ENCODE measurements at places on chromosomes 5 and 9.

DNA sequence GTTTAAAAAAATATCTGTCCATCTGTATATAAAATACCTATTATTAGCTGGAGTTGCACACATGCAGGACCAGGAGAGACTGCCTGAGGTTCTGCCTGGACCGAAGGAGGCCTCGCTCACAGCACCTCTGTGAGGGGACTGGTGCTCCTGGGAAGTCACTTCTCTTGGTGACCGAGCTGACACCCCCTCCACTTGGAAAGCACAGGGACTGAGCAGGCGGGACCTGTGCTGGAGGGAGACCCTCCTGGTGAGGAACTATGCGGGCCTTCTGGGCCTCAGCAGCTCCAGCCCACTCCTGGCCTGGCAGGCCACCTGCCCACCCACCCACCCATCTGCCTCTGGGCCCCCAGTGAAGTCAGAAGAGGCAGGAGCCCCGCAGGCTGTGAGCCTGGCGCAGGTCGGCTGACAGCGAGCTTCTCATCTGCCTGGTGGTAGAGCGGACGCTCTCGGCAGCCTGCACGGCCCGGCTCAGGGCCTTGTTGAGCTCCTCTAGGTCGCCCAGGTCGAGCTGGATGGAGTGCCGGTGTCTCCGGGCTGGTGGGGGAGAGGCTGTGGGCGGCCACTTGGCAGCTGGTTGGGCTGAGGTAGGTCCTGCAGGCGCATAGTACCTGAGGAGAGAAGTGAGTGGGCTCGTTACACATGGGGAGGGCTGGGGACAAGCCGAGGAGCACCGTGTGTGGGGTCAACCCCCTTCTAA, 7.2 kb downstream of the ORM2 start:
- DNase-seq, result no peak

DNA sequence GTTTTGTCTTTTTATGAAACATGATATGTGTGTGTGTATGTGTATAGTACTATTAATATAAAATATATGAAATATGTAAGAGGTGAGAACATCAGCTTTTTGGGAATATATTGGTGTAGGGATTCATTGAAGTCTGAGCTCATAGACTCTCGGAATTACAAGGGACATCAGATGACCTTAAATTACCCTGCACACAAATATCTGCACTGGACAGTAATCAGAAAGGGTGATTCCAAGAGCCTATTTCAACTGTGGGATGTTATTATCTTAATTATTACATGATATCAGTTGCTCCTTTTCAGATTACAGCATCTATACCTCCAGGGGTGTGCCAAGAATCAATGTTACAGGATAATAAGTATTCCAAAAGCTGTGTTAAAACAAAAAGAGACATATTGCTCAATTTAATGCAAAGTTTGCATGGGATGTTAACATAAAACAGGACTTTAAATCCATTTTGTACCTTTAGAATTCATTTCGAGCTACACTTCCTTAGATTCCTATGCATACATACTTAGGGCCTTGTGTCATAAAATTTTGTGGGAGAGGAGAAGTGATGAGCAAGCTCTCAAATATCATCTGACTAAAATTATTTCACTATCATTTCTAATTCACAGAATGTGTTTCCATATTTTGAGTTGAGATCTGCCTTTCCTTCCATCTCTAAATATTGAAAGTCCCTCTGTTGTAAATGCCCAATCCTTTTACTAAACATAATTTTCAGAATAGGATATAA, 365.2 kb downstream of the BRINP1 start:
- no peak for DNase-seq

- DNase-seq, result no peak
These were observed 5.1 kb upstream of the CAST start for GRCh38 chr5:96657068-96657467.

- no peak for DNase-seq
These were observed 272.8 kb downstream of the DENND1A start for GRCh38 chr9:123657099-123657498.

GRCh38 chr5:173648308-173648866, 31.9 kb upstream of the BOD1 start:
- DNase-seq, result no peak

DNA sequence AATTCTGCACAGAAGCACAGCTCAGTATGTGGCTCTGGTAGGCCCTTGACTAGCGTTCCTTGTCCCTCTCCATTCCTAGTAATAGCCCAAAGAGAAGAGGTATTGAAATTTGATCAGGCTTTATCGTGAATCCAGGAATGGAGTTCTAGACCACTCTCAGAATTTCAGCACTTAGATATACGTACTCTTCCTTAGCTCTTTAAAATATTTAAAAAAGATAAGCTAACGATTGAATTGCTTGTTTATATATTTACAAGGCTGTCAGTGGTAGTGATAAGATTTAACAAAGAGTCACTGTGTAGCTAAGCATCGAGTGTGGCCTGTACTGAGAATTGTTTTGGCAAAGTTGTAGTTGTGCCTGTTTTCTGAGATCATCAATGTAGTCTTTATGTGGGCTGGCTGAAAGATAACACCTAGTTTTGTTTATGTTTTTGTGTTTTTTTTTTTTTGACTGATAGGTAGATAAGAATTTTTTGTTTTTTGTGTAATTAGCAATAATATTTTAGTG, 2.5 kb downstream of the KIAA1958 start:
- no peak for DNase-seq

DNA sequence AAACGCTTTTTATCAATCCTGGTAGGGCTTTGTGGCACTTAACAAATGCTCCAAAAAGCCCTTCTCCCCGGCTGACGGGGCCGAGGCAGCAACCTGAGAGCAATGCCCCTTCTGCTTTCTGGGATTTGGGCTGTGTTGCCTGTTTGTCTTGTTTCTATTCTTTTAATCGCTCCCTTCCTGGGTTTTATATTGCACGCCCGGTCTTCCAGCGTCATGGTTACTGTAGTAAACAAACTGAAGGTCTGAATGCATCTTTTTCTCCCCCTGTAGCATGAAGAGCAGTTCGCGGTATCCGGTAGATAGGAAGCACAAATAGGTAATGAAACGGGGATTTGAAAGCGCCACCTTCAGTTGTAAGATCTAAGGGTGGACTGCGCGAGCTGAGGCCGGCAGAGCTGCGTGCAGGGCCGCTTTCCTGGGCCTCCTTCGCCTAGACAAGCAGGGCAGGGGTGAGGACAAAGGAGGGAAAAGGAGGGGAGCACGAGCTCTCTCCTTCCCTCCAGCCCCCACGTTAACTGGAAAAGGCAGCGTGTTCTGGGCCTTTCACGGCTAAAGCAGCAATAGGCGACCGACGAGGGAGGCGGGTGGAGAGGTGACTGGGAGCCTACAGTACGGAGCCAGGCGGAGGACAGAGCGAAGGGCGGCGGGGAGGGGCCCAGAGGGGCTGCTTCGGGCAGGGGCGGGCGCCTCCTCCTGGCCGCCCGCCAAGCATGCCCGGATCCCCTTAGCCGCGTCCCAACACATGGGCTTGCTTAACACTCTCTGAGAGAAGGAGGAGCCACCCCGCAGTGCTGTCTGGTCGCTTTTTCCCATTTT, 49.3 kb upstream of the ZNF366 start:
- no peak for DNase-seq
